Ascending aorta (tissue), 2 donors: ENCODE measurements at places on chromosomes 6 and 20.
A peak's percentile ranks its signal among the peaks of the same experiment; 100 is the strongest.

DNA sequence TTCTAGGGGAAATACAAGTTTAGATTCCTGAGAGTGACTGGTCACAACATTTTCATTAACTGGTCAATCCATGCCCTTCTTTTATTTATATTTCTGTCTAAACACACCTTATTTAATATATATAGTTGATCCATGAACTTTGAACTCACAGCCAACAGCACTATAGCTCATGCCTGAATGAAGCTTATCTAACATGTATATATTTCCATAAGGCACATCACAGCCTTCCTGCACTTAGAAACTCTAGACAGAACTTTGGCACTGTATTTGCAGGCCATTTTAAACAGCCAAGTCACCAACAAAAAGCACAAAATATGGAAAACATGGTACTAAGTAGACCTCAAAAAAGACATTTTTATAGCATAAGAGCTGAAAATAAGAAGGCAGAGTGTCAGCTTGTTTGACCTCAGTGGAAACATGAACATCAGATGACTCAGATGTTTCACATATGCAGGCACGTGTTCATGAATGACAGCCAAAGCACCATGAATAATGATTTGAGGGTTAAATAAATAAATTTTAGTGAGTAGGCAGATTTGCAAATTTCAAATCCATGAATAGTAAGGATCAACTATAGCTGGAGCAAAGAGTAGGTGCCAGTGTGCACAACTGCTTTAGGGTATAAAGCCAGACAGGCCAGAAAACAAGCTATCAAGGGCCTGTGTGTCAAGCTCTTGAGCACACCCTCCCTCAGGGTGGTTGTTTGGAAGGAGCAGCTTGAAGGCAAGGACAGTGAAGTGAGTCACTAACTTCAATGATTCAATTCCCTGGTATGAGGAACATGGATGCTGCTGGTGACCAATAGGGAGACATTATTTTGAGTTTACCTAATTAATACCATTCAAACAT lies 88.9 kb upstream of the NT5E start:
- peak; percentile 71 for DNase-seq

DNA sequence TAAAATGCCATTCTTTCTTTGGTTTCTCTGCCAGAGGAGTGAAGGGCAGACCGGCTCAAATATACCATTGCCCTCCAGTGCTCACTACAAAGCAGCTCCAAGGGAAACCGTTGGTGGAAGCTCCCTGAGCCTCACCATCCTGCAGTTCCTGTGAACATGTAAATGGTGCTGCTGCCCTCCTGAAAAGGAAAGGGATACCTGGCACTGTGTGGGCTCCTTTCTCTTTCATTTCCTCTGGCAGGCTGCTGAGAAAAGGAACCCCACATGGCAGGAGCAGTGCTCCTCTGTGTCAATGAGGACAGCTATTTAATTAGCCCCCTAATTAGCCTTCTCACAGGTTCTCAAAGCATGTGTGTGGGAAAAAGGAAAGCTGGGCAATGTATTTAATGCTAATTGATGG lies 142.5 kb downstream of the KLHL32 start:
- no peak for DNase-seq

DNA sequence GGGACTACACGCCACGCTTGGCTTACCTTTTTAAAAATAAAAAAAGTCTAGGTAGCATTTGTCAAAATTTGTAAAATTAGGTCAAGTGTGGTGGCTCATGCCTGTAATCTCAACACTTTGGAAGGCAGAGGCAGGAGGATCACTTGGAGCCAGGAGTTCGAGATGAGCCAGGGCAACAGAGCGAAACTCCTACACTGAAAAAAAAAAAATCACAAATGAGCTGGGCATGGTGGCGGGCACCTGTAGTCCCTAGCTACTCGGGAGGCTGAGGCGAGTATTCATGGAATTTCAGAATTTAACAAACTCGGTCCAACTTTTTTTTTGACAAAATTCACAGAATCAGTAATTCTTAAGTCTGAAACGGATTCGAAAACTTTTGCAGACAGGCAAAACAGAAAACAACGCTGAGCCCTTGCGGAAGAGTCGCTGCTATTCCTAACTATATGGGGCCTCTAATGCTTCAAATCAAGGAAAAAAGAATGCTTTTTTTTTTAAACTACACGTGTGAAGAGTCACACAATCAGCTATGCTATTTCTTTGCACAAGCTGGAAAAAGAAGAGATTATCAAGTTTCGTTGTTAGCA lies 62.9 kb downstream of the GTF2H5 start:
- DNase-seq = no peak

- peak; percentile 88 for DNase-seq
Measured at GRCh38 chr6:27871924-27872638, 40.1 kb downstream of the OR2B2 start.

DNA sequence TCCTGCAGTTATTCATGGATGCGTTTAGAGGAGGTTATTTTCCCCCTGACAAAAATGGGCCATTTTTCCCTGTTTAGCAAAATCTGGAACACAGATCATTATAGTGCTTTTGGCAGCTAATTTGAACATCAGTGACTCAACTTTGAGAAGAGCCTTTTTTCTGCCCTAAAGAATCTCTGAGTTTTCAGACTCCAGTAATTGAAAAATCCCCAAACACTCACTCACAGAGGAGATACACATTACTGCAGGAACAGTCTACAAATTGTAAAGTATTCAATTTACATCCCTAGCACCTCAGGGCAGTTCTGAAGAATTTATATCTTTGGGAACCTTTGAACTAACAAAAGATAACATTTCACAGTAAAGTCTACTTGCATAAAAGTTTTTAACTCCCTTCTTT lies 966.6 kb upstream of the SLC35B3 start:
- no peak for DNase-seq

DNA sequence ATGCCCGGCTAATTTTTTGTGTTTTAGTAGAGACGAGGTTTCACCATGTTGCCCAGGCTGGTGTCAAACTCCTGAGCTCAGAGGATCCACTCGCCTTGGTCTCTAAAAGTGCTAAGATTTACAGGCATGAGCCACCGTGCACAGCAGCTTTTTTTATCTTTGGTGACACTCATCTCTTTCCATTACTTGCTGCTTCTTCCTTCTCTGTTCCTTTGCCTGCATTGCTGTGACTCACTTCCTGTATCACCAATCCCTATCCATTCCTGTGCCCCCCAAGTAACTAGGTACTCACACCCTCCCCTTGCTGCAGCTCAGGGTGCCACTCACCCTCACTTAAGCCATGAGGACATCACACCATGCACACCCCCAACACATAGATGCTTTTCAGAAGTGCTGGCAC lies 24.6 kb downstream of the KHDC1L start:
- DNase-seq = no peak

DNA sequence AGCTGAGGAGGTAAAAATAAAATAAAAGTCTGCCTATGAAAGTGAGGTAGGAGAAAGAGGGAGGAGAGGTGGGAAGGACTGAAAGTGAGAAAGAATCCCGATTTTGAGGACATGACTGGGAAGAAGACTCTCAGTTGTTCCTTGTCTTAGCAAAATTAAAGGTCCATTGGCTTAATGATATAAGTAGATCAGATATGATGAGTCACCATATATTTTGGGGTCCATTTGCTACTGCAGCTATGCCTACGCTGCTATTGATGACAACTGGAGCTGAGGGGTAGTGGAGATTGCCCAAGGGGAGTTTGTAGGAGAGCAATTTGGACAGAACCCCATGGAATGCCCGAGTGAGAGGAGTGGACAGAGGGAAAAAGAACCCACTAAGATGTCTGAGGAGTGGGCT lies 15.1 kb upstream of the SLC22A3 start:
- no peak for DNase-seq

DNA sequence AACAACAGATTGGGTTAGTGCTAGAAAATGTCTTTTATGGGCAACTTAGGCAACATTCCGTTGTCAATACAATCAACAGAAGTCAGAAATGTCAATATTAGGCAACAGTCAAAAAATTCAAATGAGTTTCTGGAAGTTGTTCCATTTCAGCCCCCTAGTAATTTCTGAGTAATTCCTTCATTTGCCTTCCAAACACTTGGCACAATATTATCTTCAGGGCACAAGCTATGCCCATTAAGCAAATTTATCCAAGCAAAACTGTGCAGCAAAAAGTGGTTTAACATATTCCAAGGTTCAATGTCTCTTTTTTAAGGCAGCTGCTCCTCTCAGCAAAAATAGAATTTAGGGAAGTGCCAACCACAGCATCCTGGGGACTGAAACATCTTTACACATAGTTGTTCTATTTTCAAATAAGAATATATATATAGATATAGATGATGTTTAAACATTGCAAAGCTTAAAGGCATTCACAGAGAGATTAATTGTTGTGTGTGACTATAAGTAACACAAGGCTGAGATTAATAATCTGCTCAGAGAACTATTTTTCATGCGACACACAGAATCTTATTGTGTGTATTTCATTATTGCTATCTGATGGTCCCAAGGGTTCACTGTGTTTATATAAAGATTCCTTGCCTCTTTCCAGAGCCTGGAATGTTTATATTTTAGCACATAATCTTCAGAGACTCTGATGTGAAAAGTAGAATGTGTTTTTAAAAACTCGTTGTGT lies 75.2 kb upstream of the ADTRP start:
- no peak for DNase-seq

GRCh38 chr6:65289491-65289890 lies 417.5 kb downstream of the EYS start:
- no peak for DNase-seq

- DNase-seq = no peak
Measured at GRCh38 chr6:150698391-150698790, 98.7 kb downstream of the PLEKHG1 start.

- DNase-seq = no peak
Measured at GRCh38 chr20:584161-584970, 25.7 kb downstream of the TCF15 start.

- DNase-seq = no peak
Measured at GRCh38 chr20:43936104-43936770, 21.6 kb downstream of the TOX2 start.

DNA sequence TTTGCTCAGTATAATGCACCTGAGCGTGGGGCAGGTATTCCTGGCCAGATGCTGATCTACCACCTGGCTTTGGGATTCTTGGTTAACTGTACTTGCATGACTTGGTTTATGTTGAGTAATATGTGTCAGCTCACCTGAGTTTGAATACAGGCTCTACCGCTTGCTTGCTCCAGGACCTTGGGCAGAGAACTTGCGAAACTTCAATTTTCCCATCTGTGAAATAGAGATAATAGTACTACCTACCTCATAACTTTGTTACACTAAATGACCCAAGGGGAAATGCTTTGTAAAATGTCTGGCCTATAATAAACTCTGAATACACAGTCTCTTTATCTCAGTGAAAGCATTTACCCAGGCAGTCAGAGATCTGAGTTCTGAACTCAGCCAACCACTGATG lies 51.8 kb downstream of the SCAND1 start:
- DNase-seq = no peak

GRCh38 chr6:18216411-18216810 lies 47.9 kb downstream of the DEK start:
- no peak for DNase-seq

GRCh38 chr6:139278190-139278589 lies 13.6 kb downstream of the TXLNB start:
- DNase-seq = no peak

- no peak for DNase-seq
Measured at GRCh38 chr20:53942973-53943372, 127.4 kb downstream of the BCAS1 start.

- DNase-seq = no peak
Measured at GRCh38 chr6:5747379-5747778, 259.3 kb downstream of the NRN1 start.
